ENCODE measurements at places on chromosomes 7 and 10.

GRCh38 chr7:2631946-2632732, at the start of gene TTYH3:
TSS of gene TTYH3 (plus strand) at chr7:2631986. CDS start at chr7:2632156, 170 bp downstream.
- no peaks in the 10 kb centered on the region for H3K27me3 ChIP-seq
- H3K4me1 ChIP-seq, result peaks cover 7% of the 10 kb centered on the region
- peak within 1 kb of the TSS; percentile 64 for H3K4me3 ChIP-seq
- DNase-seq, result no peak

- H3K27ac ChIP-seq, result no peak overlapping the region
- H3K27me3 ChIP-seq, result peaks cover 18% of the 10 kb centered on the region
- no peaks in the 10 kb centered on the region for H3K4me1 ChIP-seq
- no peak overlapping the region for H3K4me3 ChIP-seq
- H3K36me3 ChIP-seq, result 0 out of 2 replicates have a peak, but pooled peaks cover 3% of the 10 kb centered on the region
Observed at GRCh38 chr7:128867241-128867640, 4.6 kb downstream of the ATP6V1F start.

DNA sequence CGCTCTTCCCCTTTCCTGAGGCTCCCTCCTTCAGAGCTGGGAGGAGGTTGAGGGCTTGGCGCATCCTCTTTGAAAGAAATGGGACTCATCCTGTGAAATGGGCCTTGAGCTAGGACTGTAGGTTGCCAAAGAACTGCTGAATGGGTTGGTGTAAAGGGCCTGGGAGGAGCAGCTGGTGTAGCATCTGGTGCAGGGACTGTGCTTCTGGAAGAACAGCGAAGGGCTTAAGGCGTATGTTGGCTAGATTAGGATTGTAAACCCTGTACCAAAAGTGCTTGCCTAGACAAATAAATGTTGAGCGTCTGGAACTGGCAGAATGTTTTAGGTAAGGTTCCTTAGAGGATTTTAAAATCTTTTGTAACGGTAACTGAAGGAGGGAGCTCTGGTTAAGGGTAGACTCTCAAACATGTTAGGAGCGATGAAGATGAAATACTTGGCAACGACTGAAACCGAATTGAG, 563 bp downstream of the STAM start:
- no peak for DNase-seq
- no peaks in the 10 kb centered on the region for H3K4me1 ChIP-seq
- H3K27ac ChIP-seq, result no peak overlapping the region
- H3K27me3 ChIP-seq, result no peaks in the 10 kb centered on the region
- H3K4me3 ChIP-seq, result peak overlapping the region; percentile 70

- no peak overlapping the region for H3K27ac ChIP-seq
- no peaks in the 10 kb centered on the region for H3K27me3 ChIP-seq
- H3K4me1 ChIP-seq, result no peaks in the 10 kb centered on the region
- no peak for DNase-seq
- no peaks in the 10 kb centered on the region for H3K36me3 ChIP-seq
- no peak overlapping the region for H3K4me3 ChIP-seq
Observed at GRCh38 chr10:29522061-29522855, 112.5 kb downstream of the SVIL start.

GRCh38 chr10:26770069-26770468, 72.6 kb downstream of the PDSS1 start:
- H3K4me3 ChIP-seq, result no peak overlapping the region
- no peak for DNase-seq
- no peaks in the 10 kb centered on the region for H3K27me3 ChIP-seq
- H3K36me3 ChIP-seq, result no peaks in the 10 kb centered on the region

GRCh38 chr7:31991406-31991805, 78.8 kb downstream of the PDE1C start:
- H3K36me3 ChIP-seq, result no peaks in the 10 kb centered on the region
- no peak overlapping the region for H3K4me3 ChIP-seq
- H3K27ac ChIP-seq, result no peak overlapping the region

- no peaks in the 10 kb centered on the region for H3K36me3 ChIP-seq
- no peaks in the 10 kb centered on the region for H3K4me1 ChIP-seq
- H3K27ac ChIP-seq, result no peak overlapping the region
- no peak overlapping the region for H3K4me3 ChIP-seq
- no peak for DNase-seq
Observed at GRCh38 chr7:78125884-78126283, 327.3 kb downstream of the PHTF2 start.

DNA sequence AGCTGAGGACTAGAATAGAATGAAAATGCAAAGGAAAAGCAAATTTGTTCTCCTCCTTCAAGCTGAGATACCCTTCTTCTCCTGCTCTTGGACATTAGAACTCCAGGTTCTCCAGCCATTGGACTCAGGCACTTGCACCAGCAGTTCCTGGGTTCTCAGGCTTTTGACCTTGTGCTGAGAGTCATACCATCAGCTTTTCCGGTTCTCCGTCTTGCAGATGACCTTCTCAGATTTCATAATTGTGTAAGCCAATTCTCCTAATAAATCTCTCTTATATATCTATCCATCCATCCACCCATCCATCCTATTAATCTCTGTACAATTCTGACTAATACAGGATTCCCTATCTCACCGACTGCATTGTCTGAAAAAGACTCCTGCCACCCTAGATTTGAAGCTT, 108.3 kb downstream of the AHR start:
- no peaks in the 10 kb centered on the region for H3K36me3 ChIP-seq
- no peaks in the 10 kb centered on the region for H3K27me3 ChIP-seq
- H3K4me3 ChIP-seq, result no peak overlapping the region
- H3K27ac ChIP-seq, result no peak overlapping the region
- no peak for DNase-seq

DNA sequence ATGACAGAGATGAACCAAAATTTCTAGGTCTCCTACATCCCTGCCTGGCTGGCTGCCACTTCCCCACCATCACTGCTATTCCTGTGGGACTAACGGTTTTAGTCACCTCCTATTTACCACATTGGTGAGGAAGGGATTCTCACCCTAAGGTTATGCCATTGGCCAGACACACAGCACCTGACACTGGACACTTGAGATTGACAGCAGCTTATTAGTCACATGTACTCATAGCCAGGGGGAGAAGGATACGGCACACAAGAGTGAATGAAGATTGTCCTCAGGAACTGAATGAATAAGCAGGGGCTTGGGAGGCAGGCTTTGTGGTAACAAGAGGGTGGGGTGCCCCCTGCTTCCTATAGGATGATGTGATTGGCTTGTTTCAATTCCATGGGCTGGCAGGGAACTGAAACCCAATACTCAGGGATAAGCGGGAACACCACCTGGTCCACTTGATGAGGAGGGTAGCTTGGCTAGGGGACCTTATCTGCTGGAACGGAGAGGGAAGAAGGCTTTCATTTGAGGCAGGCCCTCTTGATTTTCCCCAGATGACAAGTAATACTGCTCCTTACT, 99.0 kb downstream of the SPAG6 start:
- no peak overlapping the region for H3K27ac ChIP-seq
- DNase-seq, result no peak
- H3K4me3 ChIP-seq, result no peak overlapping the region
- no peaks in the 10 kb centered on the region for H3K36me3 ChIP-seq
- no peaks in the 10 kb centered on the region for H3K4me1 ChIP-seq

- H3K36me3 ChIP-seq, result no peaks in the 10 kb centered on the region
- no peak overlapping the region for H3K27ac ChIP-seq
- H3K4me3 ChIP-seq, result peak overlapping the region; percentile 61
- H3K4me1 ChIP-seq, result no peaks in the 10 kb centered on the region
- H3K27me3 ChIP-seq, result peaks cover 16% of the 10 kb centered on the region
Observed at GRCh38 chr10:33336582-33337325, 2.3 kb upstream of the NRP1 start.

DNA sequence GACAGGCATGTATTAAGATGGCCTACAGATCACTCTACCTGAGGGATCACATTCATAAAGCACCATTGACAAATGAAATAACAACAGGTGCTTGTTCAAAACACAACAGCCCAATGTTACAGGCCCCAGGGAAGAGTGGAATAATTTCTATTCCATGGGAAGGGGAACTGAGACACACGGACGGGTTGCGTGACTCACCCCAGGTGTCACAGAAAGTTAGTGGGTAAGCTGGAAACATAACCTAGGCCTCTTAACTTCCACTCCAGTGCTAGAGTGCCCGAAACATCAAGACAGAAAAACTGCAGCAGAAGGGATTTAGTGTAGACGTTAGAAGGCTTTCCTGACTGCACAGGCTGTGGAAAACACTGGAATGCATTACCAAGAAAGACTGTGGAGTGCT, 48.3 kb downstream of the SLC37A3 start:
- no peak for DNase-seq
- H3K4me3 ChIP-seq, result no peak overlapping the region
- peaks cover 6% of the 10 kb centered on the region for H3K36me3 ChIP-seq
- no peaks in the 10 kb centered on the region for H3K27me3 ChIP-seq
- no peak overlapping the region for H3K27ac ChIP-seq

DNA sequence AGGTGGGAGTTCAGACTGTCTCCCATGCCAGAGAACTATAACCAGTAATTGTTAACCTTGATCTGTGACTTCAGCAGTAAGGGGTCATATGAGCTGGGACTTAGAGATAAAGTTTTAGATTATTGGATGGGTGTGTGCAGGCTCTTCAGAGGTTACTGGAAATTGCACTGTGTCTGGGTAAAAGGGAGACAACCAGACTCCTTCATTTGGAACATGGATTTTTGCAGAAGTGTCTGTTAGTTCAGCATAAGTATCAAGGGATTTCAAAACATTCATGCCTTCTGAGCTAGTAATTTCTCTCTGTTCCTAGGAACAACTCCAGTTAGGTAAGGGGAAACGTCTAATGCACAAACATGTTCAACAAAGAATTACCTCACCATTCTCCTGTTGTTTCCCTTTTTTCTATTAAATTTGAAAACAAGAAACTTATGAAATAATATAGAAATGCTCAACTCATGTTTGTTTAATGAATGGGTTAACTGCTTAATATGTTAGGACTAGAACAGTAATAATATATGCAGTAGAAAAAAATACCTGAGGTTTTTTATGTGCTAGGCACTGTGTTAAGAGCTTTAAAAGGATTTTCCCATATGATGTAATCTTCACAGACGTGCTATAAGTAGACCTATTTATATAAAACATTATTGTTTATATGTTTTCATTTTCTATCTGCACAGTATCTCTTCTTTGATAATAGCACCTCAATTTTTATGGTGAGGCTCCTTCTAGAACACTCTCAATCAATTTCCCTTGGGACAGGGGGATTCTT, 233.0 kb downstream of the CACNA2D1 start:
- no peaks in the 10 kb centered on the region for H3K27me3 ChIP-seq
- no peaks in the 10 kb centered on the region for H3K4me1 ChIP-seq
- no peak for DNase-seq
- no peak overlapping the region for H3K27ac ChIP-seq
- no peaks in the 10 kb centered on the region for H3K36me3 ChIP-seq

DNA sequence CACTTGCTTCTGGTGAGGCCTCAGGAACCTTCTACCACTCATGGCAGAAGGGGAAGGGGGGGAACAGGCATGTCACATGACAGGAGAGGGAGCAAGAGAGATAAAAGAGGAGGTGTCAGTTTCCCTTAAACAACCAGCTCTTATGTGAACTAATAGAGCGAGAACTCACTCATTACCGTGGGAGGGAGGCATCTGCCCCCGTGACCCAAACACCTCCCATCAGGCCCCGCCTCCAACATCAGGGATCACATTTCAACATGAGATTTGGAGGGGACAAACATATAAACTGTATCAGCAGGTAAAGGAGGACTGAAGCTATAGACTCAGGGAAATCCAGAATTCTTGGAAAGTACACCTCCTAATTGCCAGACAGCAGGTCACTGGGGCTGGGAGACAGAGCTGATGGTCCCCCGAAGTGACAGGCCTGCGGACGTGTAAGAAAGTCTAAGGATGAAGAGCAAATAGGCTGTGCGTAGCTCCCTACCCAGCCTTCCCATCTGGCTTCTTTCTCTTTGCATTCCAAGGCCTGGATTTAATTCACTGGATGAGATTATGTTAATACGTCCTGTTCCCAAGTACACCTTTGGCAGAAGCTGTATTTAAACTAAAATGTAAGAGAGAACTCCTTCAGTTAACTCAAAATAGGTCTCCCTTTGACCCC, 186.7 kb upstream of the LYZL2 start:
- H3K4me1 ChIP-seq, result peaks cover 1% of the 10 kb centered on the region
- H3K27ac ChIP-seq, result no peak overlapping the region
- no peaks in the 10 kb centered on the region for H3K27me3 ChIP-seq
- H3K4me3 ChIP-seq, result no peak overlapping the region
- DNase-seq, result no peak

DNA sequence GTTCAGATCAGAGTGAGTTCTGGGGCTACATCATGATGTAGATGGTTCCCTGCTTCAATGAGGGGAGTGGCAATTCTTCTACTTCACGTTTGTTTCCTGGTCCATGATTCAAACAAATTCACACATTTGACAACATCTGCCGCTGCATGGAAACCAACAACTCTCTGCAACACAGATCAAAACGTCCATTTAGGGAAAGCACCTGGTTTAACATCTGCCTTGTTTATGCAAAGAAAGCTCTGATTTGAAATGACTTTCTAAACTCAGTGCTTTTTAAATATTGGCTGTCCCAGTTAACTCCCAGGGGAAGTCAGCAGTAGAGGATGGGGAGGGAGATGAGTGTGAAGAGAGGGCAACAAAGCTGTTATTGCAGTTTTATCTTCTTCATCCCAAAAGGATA, 93.8 kb downstream of the GAD2 start:
- no peaks in the 10 kb centered on the region for H3K36me3 ChIP-seq
- no peaks in the 10 kb centered on the region for H3K4me1 ChIP-seq
- no peak overlapping the region for H3K4me3 ChIP-seq
- H3K27ac ChIP-seq, result no peak overlapping the region

DNA sequence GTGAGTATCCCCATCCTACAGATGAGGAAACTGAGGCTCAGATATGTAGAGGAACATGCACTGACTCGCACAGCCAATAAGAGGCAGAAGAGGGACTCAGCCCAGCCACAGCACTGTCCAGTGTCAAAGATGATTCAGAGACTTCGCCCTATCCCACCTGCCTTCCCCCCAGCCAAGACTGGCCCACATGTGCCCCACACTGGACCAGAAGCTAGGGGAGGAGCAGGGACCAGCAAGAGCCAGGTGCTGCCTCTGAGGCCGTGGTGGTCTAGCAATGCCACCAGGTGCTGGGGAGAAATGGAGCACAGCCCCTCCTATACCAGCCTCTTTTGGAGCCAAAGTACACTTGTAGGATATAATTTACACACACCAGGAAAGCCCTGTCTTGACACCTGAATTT, 22.3 kb downstream of the GRID1 start:
- H3K36me3 ChIP-seq, result no peaks in the 10 kb centered on the region
- H3K4me3 ChIP-seq, result no peak overlapping the region
- DNase-seq, result no peak
- peaks cover 3% of the 10 kb centered on the region for H3K4me1 ChIP-seq
- H3K27ac ChIP-seq, result no peak overlapping the region

DNA sequence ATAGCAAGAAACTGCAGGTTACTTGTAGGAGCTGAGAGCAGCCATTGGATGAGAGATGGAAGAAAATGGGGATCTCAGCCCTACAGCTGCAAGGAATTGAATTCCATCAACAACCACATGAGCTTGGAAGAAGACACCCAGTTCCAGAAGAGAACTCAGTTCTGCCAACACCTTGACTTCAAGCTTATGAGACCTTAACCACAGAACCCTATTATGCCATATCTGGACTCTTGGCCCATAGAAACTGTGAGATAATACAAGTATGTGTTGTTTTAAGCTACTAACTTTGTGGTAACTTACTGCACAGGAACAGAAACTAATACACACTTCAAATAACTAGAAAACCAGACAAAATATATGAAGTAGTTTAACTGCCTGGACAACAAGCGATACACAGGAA, 212.4 kb upstream of the CACNA2D1 start:
- no peak overlapping the region for H3K27ac ChIP-seq
- H3K4me1 ChIP-seq, result no peaks in the 10 kb centered on the region
- no peak overlapping the region for H3K4me3 ChIP-seq

- no peak for DNase-seq
- H3K27ac ChIP-seq, result no peak overlapping the region
- H3K27me3 ChIP-seq, result no peaks in the 10 kb centered on the region
- H3K36me3 ChIP-seq, result no peaks in the 10 kb centered on the region
- no peaks in the 10 kb centered on the region for H3K4me1 ChIP-seq
Observed at GRCh38 chr7:21371360-21371759, 56.5 kb upstream of the SP4 start.

All from iPS DF 6.9 (cell line).